ENCODE measurements at places on chromosomes 11 and 22.

DNA sequence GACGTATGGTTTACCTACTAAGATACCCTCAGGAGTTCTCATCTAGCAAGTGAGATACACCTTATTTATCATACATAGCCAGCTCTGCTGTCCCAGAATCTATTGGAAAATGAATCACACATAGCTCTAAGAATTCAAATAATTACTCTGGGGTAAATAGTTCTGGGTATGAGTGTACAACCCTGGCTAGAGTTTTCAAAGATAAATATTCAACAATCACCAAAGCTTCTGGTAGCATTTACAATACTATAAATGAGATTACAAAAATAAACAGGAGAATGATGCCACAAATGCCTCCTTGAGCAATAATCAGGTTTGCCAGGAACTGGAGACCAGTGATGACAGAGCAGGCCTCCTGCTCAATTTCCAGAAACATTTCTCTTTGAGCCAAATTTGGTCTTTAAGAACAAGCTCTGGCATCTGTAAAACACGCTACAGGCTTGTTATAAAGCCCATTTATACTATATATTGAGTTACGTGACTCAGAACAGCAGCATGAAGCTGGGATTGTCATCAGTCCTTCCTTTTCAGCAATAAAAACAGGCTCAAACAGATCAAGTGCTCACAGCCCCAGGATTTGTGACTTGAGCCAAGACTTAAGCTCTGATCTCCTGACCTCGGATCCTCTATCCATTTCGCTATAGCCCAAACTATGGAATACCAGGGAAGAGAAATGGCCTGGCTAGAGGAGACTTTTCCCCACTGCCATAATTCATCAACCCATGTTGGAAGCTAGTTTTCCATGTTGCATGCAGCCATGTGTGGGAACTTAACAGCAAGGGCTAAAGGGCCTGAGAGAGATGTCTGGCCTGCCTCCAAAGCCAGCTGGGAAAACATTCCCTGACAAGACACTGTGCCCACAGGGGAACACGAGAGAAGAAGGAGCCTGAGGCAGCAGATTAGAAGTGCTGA, 19.7 kb downstream of the RAB30 start:
- no peak for DNase-seq

GRCh38 chr11:7910286-7910788, 20.7 kb downstream of the OR10A6 start:
- DNase-seq = no peak

DNA sequence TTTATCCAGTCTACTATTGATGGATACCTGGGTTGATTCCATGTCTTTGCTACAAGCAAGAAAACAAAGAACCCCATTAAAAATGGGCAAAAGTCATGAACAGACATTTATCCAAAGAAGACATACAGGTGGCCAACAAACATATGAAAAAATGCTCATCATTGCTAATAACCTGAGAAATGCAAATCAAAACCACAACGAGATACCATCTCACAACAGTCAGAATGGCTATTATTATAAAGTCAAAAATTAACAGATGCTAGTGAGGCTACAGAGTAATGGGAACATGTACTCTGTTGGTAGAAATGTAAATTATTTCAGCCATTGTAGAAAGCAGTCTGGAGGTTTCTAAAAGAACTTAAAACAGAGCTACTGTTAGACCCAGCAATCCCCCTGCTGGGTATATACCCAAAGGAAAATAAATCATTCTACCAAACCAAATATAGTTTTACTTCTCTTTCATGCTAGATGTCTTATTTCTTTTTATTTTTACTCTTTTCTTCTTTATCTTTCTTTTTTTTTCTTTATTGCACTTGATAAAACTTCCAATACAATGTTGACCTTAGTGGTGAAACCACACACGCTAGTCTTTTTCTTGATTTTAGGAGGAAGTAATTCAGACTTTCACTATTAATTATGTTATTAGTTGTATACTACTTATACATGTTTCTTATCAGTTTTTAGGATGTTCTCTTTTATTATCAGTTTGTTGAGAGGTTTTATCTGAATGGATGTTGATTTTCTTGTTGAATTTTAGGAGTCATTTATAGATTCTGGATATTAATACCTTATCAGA, 14.3 kb downstream of the TRIM22 start:
- DNase-seq = no peak

GRCh38 chr11:45215098-45215865, 68.8 kb downstream of the PRDM11 start:
- no peak for DNase-seq

DNA sequence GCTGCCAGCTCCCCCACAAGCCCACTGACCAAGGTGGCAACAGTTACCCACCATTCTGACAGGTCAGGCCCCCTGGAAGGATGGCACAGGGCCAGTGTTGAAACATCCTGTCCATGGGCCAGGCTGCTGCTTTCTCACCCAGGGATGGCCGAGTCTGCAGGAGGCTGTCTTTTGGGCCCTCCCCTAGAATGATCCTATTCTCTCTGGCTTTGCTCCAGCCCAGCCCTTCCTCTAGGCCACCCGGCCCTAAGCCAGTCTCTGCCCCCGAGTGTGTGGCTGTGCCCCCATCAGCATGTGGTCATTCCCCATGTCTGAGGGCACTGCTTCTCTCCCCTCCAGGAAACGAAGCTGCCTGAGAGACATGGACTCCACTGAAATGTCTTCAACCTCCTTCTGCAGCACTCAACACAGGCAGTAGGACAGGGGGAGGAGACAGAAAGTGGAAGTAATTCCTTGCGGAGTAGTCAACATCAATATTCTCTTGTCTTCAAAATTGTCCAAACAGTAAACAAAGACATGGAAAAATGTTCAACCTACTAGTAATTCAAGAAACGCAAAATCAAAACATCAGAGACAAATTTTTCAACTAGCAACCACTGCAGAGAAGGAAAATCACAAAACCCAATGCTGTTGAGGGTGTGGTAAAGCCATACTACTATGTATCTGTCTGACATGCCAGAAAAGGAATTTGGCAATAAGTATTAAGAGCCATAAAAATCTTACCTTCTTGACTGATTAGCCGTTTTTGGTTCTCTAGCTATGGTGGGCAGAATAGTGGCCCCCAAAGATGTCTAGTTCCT, 5.1 kb upstream of the SCARF2 start:
- DNase-seq = no peak

GRCh38 chr11:45658292-45658991, 7.0 kb downstream of the CHST1 start:
- DNase-seq = no peak

DNA sequence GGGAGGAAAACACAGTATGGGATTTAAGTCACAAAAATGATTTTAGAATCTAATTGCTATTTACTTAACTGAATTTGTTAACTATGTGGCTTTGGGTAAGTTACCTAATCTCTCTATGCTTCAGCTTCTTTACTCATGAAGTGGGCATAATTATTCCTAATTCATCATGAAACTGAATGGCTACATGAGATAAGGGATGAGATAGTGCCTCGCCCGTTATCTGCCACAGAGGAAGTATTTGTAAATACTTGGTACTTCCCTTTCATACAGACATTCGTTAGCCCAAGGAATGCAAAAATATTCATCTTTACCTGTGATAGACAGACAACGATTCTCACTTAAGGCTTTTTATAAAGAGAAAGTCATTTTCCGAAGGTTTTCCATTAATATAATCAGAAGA, 221.2 kb upstream of the BLID start:
- no peak for DNase-seq

DNA sequence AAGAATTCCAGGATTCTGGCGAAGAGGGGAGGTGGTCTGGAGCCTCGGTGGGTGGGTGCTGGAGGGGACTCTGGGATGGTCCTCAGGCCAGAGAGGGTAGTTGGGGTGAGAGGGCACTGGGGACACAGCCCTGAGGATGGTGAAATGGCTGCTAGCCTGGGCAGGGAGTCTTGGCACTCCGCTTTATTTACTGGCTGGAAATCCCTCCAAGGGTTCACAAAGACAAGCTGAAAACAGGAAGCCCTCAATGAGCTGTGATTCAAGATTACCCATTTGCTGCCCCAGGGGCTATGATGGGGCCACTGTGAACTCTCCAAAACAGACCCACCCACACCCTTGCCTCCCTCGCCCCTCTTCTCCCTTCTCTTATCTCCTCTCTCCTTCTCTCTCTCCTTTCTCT, 71.9 kb downstream of the FBXO7 start:
- no peak for DNase-seq

DNA sequence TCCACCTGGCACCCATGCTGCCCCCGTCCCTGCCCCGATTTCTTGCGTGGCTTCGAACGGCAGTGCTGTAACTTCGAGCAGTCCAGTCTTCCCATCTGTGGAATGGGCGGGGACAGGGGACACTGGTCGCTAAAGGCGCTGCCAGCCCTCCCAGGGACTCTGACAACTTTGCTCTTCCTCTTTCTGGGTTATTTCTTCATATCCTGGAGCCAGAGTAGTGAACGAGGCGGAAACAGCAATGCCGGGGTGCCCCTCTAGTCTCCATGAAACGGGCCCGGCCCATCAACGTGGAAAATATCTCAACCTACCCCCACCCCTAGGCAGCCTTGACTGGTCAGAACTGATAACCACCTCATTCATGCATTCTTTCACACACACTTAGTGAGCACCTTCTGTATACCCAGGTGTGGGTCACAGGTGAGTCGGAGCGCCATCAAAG, 42.8 kb downstream of the TRIOBP start:
- peak; percentile 24 for DNase-seq

GRCh38 chr11:119974051-119974450, 163.9 kb downstream of the TRIM29 start:
- DNase-seq = no peak

DNA sequence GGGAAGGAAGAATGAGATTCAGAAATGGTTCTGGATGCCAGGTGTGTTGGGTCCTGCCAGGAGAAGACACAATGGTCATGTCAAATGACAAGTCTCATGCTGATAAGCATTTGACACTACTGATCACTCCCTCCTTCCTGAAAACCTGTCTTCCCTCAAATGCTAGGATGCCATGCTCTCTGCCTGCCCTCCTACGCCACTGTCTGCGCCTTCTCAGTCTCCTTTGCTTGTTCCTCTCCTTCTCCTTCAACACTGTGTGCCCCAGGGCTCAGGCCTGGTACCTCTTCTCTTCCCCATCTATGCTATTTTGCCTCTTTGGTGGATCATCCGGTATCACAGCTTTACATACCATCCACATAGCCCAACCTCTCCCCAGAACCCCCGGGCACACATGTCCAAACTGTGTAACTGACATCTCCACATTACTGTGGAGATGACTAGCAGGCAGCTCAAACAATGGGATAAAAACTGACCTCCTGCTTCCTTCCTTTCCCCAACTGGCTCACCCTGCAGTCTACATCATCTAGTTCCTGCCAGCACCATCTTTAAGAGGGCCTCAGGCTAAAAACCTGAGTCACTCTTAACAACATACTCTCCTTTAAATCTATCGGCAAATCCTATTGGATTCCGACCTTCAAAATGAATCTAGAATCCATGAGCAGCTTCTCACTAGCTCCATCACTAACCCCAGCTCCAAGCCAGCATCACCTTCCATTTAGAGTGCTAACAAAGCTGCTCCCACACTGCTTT, 8.2 kb downstream of the AP1B1 start:
- no peak for DNase-seq

DNA sequence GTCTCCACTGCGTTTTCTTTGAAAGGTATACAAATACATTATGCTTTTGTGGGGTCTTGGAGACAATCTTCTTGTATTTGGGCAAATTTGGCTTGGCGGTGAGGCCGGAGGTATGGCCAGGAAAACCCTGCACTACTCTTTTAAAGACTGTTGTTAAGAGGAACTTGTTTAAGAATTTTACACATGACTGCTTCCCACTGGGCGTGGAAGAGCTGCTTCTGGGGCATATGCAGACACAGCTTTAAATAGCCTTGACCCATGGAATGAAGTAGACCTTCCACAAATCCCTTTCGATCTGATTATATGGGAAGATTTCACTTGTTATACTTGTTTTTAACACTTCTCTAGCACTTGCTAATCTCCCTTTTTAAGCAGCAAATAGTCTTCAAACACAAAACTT, 453.6 kb downstream of the MN1 start:
- no peak for DNase-seq

GRCh38 chr22:19079691-19080090, 42.5 kb downstream of the DGCR2 start:
- DNase-seq = no peak

- DNase-seq = no peak
Measured at GRCh38 chr11:27553186-27553585, 46.6 kb upstream of the LIN7C start.

DNA sequence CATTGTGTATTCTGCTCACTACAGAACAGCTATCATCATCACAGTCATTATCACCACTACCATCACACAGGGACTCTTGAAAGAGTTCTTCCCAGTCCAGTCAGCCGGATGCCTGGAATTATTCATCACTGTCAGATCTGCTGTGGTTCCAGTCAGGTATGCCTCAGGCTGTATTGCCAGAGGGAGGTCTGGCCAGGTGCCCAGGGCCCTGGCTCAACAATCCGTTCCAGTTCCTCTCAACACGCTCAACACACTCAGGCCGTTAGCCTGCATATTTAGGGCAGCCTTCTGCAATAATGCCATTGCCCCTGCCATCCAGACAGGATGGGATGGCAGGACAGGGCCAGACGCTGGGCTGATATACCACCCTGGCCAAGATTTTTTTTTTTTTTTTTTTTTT, 28.6 kb upstream of the RASL10A start:
- no peak for DNase-seq

DNA sequence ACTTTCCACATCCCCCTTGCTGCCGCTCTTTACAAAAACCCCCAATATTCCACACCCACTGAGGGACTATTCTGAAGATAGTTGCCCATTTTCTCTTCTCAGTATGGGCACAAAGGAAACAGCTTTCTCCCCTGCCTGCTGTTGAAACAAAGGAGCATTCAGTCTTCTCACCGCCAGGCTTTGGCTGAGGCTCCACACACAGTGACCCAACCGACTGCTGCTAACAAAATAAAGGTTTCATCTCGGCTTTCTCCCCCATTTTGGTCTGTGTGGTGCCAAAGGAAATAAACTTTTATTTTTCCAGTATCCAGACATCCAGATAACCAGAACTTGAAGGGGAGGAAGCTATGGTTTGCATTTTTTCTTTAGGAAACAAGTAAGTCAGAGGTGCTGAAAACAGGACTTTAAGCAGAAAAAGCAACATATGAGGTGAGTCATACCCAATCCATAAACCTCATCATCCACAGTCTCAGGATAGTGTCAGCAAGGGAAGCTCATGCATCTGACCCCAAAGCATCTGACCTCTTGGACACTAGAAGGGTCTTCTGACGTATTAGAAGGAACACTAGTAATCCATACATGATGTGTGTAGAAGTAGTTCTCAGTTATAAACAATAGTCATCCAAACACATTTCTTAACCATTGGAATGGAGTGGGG, 6.4 kb downstream of the CLMP start:
- DNase-seq = no peak

DNA sequence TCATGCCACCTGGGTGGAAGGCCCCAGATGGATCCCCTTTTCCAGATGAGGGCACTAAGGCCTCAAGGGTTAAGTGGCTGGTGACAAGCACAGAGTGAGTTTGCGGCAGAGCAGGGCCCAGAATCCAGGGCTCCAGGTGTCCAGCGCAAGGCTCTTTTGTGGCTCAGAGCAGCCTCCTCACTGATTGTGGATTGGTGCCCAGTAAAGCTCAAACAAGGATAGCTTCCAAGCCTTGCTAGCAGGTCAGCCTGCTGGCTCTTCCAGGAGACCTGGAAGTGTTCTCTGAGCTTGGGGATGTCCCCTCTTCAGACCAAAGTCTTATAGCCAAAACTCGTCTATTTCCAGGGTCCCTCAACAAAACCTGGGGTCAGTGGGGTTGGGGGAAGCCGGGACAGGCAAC, 167.6 kb upstream of the SYT13 start:
- no peak for DNase-seq
